ENCODE measurements at places on chromosomes 6 and 20.

DNA sequence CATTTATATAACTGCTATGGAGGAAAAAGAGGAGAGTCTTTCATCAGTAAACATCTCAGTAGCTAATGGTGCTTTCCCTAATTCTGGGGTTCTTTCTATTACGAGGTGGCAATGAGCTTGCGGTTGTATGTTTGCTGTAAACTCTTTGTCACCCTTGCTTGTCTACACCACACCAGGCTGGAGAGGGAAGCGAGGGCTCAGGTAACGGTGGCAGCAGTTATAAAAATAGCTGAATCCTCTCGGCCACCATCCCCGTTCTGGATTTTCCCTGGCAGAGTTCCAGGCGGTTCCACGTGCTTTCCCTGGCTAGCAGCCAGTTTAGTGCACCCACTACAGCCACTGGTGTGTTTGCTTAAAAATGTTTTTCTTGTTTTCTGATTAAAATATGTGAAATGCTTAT is 39.0 kb downstream of the MAS1 start:
- no peak for DNase-seq

DNA sequence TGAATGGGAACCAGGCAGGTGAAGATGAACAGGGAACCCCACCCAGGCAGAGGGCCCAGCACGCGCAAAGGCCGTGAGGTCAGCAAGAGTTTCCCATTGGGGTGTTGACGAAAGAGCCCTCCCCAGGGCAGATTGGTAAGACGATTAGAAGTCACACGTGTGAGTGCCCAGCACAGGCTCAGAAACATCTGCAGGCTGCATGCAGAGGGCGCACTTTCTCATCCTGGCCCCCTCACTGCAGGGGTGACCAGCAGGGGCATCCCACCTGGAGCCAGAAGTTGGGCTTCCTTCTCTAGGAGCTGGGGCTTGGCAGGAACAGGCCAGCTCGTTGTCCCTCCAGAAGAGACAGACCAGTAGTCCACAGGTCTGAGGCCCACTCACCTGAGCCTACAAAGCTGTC is 38.4 kb downstream of the VSTM2L start:
- DNase-seq: no peak

GRCh38 chr20:5918856-5919625 is 31.3 kb downstream of the TRMT6 start:
- no peak for DNase-seq

GRCh38 chr6:143880412-143880811 is 16.1 kb downstream of the ZC2HC1B start:
- no peak for DNase-seq

DNA sequence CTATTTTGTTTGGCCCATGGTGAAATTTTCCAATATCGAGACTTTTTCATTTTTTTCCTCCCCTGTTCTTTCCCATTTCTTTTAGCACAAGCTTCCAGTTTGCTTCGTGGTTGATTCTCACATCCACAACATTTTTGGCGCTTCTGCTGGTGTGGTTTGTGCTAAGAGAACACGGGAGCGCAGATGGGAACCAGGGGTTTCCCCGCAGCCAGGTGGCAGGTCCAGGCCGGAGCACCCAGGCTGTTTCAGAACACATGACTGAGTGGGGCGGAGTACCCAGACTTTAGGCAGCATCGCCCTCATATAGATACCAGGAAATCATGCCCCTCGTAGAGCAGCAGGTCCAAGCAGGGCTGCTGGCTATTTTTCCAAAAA is 58.0 kb downstream of the SYTL3 start:
- no peak for DNase-seq

- DNase-seq: no peak
Measured at GRCh38 chr6:156113631-156114030, 658.0 kb upstream of the NOX3 start.

DNA sequence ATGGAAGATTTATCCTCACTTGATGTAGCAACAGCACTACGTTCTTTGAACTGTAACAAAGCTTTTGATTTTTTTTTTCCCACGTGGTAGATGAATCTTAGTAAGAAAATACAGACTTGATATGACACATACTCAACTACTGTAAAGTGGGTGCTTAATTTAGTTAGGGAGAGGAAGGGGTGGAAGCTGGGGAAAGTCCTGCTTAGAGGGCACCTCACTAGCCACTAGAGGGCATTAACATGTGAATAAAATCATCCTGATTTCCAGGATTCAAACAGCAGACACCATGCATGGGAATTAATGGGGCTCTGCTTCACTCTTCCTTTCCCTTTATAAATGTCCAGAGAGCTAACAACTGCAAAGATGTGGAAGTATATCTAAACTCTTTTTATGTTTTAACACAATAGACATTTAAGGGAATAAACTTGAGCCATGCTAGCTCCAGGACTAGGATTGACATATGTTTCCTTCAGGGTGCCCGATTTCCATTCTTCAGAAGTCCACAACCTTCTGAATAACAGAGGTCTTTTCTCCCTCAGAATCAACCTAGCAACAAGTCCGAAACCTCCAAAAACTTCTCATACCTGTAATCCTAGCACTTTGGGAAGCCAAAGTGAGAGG is 250.1 kb downstream of the ATXN1 start:
- no peak for DNase-seq

DNA sequence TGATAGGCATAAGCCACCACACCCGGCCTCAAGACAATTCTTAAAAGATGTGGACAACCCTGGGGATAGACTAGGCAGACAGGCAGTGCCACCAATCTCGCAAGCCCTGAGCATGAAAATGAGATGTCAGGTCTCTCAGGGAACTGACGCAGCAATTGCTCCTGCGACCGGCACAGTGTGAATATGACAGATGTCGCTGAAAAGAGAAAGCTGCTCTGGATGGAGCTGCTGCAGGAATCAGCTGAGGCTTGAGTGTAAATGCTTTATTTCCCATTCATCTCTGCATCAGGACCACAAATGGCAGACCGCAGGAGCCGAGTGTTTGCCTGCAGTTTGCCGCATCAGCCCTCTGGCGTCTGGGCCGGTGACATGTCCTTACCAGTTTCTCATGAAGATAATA is 68.4 kb downstream of the TFAP2C start:
- no peak for DNase-seq

DNA sequence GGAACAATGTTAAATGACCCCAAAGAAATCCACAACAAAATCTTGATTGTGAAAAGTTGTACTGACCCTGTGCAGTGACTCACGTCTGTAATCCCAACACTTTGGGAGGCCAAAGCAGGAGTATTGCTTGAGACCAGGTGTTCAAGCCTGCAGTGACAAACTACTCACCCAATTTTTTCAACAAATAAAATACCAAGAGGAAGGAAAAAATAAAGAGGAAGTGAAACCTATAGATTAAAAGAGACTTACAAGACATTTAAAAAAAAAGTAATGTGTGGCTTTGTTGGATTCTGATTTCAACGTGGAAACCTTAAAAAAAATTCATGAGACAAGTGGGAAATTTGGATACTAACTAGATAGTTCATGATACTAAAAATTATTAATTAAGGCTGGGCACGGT is 31.9 kb downstream of the GINS1 start:
- no peak for DNase-seq
